ENCODE measurements at places on chromosomes 5 and 9.

- H3K27me3 ChIP-seq = no peaks in the 10 kb centered on the region
- H3K4me1 ChIP-seq = no peaks in the 10 kb centered on the region
- H3K36me3 ChIP-seq = no peaks in the 10 kb centered on the region
- no peak for DNase-seq
- H3K4me3 ChIP-seq = no peak overlapping the region
- no peak overlapping the region for H3K27ac ChIP-seq
Observed at GRCh38 chr5:82334856-82335255, 56.7 kb upstream of the RPS23 start.

- H3K4me3 ChIP-seq = no peak overlapping the region
- H3K4me1 ChIP-seq = peaks cover 41% of the 10 kb centered on the region
- DNase-seq = no peak
Observed at GRCh38 chr5:177475563-177476427, 2.4 kb upstream of the DBN1 start.

- H3K27ac ChIP-seq = peak overlapping the region; percentile 100
- no peak for DNase-seq
- H3K36me3 ChIP-seq = peaks cover 10% of the 10 kb centered on the region
- H3K4me3 ChIP-seq = peak overlapping the region; percentile 67
- H3K4me1 ChIP-seq = peaks cover 42% of the 10 kb centered on the region
Observed at GRCh38 chr9:136546697-136547501, 1.1 kb upstream of the NOTCH1 start.

DNA sequence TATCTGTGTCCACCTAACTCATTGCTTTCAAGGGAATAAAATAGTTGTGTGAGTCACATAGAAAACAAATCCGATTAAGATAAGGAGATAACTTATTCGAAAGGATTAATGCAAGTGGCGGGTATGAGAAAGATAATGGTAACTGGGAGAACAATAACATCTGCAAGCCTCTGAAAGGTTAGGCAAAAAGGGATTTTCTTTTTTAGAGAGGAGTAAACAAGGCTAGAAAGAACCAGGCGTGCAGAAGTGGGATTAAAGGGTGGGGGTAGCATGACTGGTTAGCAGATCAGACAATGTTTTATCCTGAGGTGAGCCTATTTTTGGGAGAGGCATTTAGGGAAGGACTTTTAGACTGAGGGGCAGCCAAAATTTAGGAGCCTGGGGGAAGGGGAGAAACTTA, 34.7 kb upstream of the JMY start:
- peaks cover 20% of the 10 kb centered on the region for H3K4me1 ChIP-seq
- no peak overlapping the region for H3K27ac ChIP-seq
- H3K4me3 ChIP-seq = no peak overlapping the region
- H3K27me3 ChIP-seq = no peaks in the 10 kb centered on the region

GRCh38 chr5:90293931-90294330, 115.6 kb downstream of the CETN3 start:
- no peaks in the 10 kb centered on the region for H3K4me1 ChIP-seq
- no peak overlapping the region for H3K4me3 ChIP-seq
- no peaks in the 10 kb centered on the region for H3K27me3 ChIP-seq
- no peak for DNase-seq
- no peak overlapping the region for H3K27ac ChIP-seq

GRCh38 chr9:690517-691111, 150.9 kb upstream of the DMRT1 start:
- DNase-seq = no peak
- H3K4me1 ChIP-seq = no peaks in the 10 kb centered on the region
- H3K27me3 ChIP-seq = no peaks in the 10 kb centered on the region
- no peak overlapping the region for H3K4me3 ChIP-seq
- H3K27ac ChIP-seq = no peak overlapping the region

DNA sequence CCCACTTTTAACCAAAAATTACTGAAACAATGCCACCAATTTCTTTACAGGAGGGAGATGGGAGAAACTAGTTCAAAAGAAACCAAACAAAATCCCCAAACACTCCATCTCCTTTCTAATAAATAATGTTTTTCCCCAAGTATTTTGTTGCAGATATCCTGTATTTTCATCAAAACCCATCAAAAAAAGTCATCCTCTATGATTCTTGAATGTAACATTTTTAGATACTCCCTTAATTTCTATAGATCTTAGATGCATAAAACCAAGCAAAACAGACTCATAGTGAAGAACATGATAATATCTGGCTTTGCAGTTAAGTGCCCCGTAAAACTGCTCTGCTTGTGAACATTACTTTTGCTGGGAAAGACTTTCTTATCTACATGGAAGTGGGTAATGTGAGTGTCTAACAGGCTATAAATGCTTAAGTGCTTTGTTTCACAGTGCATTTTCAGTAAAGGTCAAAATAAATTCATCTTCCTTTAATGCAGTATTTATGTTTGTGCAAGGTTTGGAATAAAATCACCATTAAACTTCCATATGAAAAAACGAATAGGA, 77.3 kb upstream of the TBCA start:
- no peaks in the 10 kb centered on the region for H3K36me3 ChIP-seq
- no peaks in the 10 kb centered on the region for H3K4me1 ChIP-seq
- no peaks in the 10 kb centered on the region for H3K27me3 ChIP-seq
- H3K27ac ChIP-seq = no peak overlapping the region
- DNase-seq = no peak

GRCh38 chr5:6730407-6730806, 17.2 kb downstream of the TENT4A start:
- H3K4me3 ChIP-seq = no peak overlapping the region
- no peak for DNase-seq
- H3K27me3 ChIP-seq = no peaks in the 10 kb centered on the region
- H3K27ac ChIP-seq = no peak overlapping the region
- peaks cover 4% of the 10 kb centered on the region for H3K36me3 ChIP-seq

DNA sequence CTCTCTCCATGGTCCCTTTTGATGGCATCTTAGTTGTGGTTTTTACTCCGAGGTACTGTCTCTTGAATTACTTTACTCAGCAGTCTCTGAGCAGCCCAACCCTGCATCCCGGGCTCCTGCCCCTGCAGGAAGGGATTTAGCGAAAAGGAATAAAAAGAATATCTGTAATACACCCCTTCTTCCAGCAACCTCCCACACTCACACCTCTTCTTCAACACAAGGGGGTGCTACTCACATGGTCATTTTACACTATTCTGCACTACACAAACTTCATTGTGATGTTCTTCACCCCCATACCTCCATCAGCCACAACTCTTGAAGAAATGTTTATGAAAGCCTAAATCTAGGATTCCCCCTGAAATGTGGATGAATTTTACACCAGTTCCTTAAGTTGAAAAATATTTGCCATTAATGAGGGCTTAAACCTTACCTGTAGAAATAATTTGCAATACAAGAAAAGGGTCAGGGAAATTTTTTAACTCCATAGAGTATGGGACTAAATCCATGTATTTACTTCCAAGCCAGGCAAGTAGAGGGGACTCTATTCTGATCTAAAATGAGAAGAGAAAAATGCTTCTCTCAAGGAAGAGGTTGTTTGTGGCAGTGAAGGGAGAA, 26.0 kb downstream of the TPD52L3 start:
- H3K27me3 ChIP-seq = no peaks in the 10 kb centered on the region
- H3K36me3 ChIP-seq = no peaks in the 10 kb centered on the region
- H3K4me1 ChIP-seq = peaks cover 5% of the 10 kb centered on the region
- DNase-seq = peak; percentile 49
- no peak overlapping the region for H3K4me3 ChIP-seq
- H3K27ac ChIP-seq = no peak overlapping the region

DNA sequence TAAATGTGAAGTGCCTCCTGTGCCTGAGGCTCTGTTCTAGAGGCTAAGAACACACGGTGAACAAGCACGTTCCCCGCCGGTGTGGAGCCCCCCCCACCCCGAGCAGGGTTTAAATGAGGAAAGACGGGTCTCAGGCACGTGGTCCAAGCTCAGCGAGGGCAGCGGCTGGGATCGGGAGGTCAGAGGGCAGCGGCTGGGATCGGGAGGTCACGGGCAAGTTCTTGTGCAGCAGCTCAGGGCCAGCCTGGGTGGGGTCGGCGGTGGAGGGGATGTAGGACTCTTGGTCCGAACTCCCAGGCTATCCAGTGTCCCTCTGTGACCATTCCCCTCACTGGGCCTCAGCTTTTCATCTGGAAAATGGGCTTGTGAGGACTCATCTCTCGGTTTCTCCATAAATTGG, 2.7 kb upstream of the GBGT1 start:
- no peaks in the 10 kb centered on the region for H3K36me3 ChIP-seq
- no peak overlapping the region for H3K27ac ChIP-seq
- no peaks in the 10 kb centered on the region for H3K27me3 ChIP-seq
- no peak overlapping the region for H3K4me3 ChIP-seq
- no peaks in the 10 kb centered on the region for H3K4me1 ChIP-seq

DNA sequence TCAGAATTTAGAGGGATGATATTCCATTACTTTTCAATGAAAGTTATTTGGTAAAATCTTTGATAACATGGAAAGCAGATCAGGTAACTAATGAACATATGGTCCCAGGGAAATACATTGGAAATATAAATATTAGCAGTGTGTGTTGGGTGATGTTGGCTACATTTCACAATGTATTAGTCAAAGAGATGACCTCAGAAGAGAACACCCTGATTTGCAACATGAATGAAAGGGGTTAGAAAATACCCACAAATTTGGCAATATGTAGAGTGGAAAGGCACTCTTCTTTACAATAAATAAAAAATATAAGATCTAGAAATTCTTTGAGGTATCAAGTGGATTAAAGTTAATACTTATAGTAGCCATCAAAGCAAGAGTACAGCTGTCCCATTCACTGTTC, 606.7 kb downstream of the PSAT1 start:
- H3K4me1 ChIP-seq = no peaks in the 10 kb centered on the region
- no peaks in the 10 kb centered on the region for H3K27me3 ChIP-seq
- no peak for DNase-seq
- H3K36me3 ChIP-seq = no peaks in the 10 kb centered on the region
- no peak overlapping the region for H3K4me3 ChIP-seq
